ENCODE measurements at places on chromosomes 6 and 20.

DNA sequence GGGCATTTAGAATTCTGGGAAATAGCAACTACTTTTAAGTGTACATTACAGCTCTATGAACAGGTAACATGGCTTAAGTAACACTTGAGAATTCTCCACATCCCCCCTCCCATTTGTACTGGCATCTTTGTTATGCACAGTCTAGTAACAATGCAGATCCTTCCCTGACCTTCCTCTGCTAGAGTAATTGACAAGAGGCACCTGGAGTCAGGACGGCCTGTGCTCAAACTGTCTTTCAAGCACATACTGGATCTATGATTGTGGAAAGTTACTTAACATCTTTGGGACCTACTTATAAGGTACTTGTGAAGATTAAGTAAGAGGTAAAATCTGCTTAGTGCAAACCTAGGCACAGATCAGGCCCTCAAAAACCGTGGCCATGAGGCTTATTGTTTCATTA, 21.9 kb upstream of the GSTA3 start:
- DNase-seq, result no peak

- no peak for DNase-seq
These were observed 4.0 kb downstream of the MKKS start for GRCh38 chr20:10430000-10430466.

- DNase-seq, result no peak
These were observed 144.5 kb upstream of the DST start for GRCh38 chr6:56787209-56787608.

GRCh38 chr6:160986851-160987250, 4.7 kb upstream of the MAP3K4 start:
- DNase-seq, result no peak

GRCh38 chr6:37704066-37704465, 6.4 kb upstream of the MDGA1 start:
- DNase-seq, result no peak

DNA sequence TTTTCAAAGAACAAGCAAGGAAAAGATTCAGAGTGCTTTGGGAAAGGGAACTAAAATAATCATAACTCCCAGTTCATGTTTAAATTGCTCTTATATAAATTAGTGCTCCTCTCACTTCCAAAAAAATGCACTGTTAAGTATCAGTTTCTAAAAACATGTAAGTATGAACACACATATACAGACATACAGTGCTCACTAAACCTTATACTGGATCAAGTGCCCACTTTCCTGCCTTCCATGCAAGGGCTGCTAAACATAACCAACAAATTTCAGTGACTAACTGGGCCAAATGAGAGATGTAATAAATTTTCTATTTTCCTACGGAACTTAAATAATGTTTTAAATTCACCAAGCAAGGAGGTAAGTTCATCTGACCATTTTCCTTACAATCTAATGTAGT, 6.4 kb downstream of the TFAP2A start:
- DNase-seq, result no peak

DNA sequence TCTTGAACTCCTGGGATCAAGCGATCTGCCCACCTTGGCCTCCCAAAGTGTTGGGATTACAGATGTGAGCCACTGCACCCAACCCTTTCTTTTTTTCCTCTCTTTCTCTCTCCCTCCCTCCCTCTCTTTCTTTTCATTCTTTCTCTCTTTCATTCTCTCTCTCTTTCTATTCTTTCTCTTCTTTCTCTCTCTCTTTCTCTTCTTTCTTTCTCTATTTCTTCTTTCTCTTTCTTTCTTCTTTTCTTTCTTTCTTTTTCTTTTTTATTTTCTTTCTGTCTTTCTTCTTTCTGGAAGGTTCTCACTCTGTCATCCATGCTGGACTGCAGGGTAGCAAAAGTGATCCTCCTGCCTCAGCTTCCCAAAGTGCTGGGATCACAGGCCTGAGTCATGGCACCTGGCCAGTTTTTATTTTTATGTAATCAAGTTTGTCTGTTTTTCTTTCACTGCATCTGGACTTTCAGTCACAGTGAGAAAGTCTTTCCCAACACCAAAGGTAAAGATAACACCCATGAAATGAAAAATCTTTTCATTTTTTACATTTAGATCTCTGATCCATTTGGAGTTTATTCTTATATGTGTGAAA, 20.2 kb upstream of the BCLAF1 start:
- no peak for DNase-seq

- DNase-seq, result no peak
These were observed 973 bp downstream of the UBD start for GRCh38 chr6:29558439-29559079.

DNA sequence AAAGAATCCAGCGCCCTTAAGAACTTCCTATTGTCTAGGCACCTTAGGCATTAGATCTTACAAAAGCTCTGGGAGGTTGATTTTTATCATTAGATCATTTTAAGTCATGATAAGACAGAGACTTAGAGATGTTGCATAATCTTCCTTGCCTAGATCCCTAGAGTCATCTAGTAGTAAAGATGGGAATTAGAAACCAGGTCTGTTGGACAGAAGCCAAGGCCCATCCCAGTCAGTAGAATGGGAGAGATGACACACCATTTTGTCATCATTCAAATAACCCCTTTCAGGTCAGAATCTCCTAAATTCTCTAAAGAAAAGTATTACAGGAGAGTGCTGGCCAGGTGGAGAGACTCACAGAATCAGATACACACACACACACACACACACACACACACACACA, 579.1 kb downstream of the BMP2 start:
- no peak for DNase-seq

DNA sequence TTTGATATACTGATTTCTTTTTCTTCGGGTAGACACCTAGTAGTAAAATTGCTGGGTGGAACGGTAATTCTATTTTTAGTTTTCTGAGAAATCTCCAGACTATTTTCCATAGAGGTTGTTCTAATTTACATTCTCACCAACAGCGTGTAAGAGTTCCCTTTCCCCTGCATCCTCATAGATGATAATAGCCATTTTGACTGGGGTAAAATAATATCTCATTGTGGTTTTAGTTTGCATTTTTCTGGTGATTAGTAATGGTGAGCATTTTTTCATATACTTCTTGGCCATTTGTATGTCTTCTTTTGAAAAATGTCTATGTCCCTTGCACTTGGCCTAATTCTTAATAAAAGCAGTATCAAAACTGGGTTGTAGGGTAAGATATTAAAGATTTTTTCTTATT, 148.9 kb upstream of the SIM1 start:
- no peak for DNase-seq

DNA sequence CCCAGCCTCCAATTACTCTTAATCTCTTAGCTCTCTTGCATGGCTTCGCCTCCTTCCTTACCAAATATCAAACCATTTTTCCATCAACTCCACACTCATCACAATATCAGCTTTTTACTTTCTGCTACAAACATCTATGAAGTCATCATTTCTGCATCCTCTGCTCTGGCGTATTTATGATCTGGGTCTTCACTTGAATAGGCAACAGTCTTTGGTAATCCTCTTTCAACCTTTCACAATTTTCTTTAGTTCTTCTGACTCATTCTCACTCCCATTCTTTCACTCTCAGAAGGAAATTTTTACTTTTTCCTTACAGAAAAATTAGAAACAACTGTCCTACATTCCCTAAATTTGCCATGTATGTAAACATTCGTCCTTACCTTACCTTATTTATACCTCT, 522.4 kb downstream of the HDGFL1 start:
- DNase-seq, result no peak

DNA sequence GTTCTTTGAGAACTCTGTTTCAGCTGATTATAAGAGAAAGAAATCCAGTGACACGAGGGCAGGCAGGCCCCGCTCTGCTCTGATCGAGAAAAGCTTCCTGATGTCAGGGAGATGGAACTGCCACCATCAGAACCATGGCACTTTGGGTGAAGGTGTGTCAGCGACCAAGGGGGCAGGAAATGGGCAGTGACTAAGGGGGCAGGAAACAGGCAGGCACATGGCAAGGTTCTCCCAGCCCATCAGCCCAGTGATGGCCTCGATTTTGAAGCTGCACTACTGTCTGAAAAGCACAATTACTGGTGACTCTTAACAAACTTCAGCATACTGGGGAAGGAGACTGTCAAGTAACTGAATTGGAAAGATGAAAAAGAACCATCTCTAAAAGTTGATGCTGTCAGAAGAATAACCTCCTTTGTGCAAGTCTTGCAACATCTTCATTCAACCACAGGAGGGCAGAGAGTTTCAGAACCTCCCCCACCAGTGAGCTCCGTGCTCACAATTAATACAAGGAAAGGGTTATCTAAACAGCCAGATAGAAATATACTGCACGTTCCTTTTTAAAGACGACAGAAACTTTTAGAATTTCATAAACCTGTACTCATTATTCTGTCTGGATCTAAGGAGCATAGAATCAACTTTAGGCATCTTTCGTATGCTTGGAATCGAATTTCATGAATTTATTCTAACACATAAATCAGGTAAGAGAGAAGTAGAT, 39.1 kb downstream of the TMX4 start:
- no peak for DNase-seq

- no peak for DNase-seq
These were observed 69.6 kb downstream of the HFE start for GRCh38 chr6:26156850-26157250.

DNA sequence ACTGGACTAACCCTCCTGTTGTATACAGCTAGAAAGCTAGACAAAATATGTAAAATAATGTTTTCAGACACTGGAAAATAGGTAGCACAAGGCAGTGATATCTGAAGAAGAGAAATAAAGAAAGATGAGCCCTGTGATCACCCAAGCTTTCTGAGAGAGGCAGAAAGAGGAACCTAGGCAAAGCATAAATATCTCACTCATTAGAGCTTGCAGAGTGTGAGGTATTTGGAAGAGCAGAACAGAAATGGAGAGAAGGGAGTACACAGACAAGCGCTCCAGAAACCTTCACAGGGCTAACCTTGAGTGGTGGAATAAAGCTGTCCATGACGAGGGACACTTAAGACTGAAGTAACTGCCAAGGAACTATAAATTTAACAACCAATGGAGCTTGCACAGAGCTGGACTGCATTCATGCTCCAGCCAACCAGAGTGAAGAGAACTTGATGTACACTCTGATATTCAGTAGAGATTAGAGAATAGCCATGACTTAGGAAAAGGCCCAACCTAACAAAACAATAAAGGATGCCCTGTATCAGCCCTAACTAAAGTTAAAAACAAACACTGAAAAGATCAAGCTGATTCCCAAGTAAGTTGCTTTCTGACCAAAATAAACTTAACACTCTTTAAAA, 280.9 kb upstream of the STXBP5 start:
- no peak for DNase-seq

- no peak for DNase-seq
These were observed 369 bp downstream of the SLC4A11 start for GRCh38 chr20:3238616-3239025.

- DNase-seq, result no peak
These were observed 14.2 kb downstream of the FAM83B start for GRCh38 chr6:54860739-54861138.

DNA sequence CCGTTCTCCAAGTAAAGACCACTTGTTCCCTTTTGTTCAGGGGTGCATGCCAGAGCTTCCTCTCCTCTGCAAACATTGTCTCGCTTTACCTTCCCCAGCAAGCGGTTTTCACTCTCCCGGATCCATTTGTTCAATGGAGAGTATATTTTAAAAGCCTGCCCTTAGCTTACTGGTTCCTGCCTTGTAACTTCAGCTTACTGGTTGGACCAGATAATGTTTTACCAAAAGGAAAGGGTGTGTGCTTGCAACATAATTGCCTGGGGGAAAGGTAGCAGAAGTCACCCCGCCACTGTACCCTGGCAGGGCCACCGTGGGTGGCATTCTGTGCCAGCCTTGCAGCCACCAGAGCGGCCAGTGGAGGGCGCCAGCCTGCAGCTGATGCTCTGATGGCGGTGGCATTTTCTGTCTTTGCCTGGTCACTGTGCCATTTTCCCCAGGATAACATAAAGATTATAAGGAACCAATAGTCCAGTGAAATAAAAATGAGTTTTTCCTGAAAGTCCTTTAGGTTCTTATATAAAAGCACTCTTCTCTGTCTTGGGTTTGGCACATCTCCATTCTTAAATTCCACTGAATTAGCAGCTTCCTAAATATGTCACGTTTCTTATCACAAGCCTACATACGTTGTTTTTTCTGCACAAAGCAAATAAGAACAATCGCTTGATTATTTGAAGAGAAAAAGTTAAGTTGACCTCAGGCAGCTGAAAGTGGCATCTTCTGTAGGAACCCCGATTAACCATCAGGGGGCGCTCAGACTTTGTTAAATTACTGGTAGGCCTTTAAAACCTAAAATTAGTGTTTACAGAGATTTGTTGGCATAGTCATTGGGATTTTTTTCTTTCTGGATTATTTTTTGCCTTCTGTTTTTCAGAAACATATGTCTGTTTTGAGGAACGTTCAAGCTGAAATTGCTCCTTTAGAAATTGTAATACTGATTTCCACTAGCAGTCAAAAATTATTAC, 67.4 kb upstream of the XRN2 start:
- DNase-seq, result peak; percentile 79

GRCh38 chr6:71444222-71444621, 155.6 kb downstream of the OGFRL1 start:
- DNase-seq, result no peak

- no peak for DNase-seq
These were observed 313.3 kb downstream of the RNGTT start for GRCh38 chr6:88650029-88650619.

DNA sequence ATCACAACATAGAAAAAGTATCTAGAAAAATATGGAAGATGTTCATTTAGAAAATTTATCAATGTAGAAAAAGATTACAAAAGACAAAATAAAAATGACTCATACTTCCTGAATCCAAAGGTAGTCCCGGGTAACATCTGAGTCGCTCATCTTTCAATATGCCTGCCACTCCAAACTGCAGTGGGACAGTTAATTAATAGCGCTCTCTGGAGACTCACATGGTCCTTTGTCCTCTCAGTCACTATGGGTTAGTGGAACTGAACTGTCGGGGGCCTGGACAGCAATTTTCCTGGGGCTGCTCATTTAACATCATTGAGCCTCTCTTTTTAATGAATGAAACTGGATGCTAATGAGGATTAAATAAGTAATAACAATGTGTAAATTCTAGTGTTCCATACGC, 103.4 kb downstream of the MAP3K4 start:
- no peak for DNase-seq

- no peak for DNase-seq
These were observed 58.7 kb upstream of the MTHFD1L start for GRCh38 chr6:150806790-150807189.

GRCh38 chr6:9766240-9766915, 648.5 kb downstream of the TFAP2A start:
- no peak for DNase-seq

GRCh38 chr6:155638200-155638599, 182.6 kb upstream of the NOX3 start:
- DNase-seq, result no peak

DNA sequence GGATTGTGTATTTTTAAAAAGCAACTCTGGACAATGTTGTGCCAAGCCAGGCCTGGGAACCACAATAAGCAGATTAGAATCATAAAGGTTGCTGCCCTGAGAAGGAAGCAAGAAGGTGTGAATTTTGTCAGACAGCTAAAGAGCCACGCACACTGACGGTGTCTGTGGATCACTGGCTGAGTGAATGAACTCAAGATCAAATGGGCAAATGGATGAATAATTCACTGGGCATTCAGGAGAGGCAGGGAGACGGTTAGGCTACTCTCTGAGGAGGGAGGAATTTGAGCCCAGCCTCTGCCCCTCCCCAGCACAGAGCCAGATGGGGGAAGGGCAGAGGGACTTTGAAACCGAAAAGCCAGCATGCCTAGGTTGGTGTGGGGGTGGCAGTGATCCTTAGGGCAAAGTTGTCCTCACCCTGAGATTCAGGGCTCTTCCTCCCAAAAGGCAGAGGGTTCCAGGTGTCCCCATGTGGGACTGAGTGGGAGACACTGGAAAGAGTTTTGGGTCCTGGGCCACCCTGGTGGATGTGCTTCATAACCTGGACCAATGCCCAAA, 19.5 kb upstream of the SLC22A7 start:
- DNase-seq, result no peak

Data from NCI-H1092 treated with DMSO at 0.1 percent for 48 hours (cell line).